ENCODE measurements at places on chromosomes 7 and 10. TPM values are rescaled to one million over a fixed set of nuclear protein-coding genes. Genes with fewer than 3 reads are reported as not detected.

Gene INMT
- total RNA-seq = not detected

Gene MEST
- total RNA-seq = not detected

Gene PPP1R17
- not detected for total RNA-seq

Gene FLNC
- 23.1 TPM for total RNA-seq

Gene AKR1C8
- total RNA-seq = not detected

Gene LOXL4
- total RNA-seq = 24.9 TPM

Gene OR9A2
- not detected for total RNA-seq

Gene MAP3K8
- 14.9 TPM for total RNA-seq

- DNase-seq = no peak
These were observed 208.3 kb upstream of the MKLN1 start for GRCh38 chr7:131119381-131119780.

DNA sequence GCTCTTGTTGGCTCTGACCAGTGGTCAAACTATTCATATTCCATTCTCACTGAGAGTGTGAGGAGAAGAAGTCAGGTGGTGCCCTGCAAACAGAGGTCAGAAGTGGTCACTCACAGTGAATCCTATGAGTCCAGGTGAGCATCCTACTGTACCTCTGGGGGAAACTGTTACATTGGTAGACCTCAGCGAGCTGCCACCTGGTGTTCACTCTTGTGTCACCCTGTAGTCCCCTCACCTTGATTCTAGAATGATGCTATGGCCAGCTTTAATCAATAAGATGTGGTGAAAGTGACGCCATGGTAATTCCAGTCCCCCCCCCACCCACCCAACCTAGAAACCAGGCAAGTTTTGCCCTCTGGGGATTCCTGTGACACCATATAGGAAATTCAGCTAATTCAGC, 1.2 kb upstream of the AMPH start:
- no peak for DNase-seq

- DNase-seq = peak; percentile 29
These were observed 2.5 kb downstream of the JCAD start for GRCh38 chr10:30056767-30057355.

GRCh38 chr10:124665980-124666379, 78.2 kb downstream of the FAM53B start:
- no peak for DNase-seq

DNA sequence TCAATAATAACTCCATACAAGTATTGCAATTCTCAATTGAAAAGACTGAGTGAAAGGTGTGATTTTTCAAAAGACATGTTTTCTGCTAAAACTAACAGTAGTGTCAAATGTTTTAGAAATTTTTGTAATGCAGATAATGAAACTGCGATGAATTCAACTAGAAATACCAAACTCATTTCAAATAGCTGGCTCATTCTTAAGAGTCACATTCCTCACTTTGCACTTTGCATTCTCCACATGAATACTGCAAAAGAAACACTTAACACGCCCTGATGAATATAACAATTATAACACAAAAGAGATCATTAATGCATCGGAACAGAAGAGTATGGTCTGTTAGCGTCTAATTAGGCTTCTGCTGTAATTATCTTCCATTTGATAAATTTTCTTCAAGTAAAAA, 15.5 kb upstream of the TSPAN12 start:
- DNase-seq = no peak

- no peak for DNase-seq
These were observed 18.7 kb upstream of the PRKAG2 start for GRCh38 chr7:151895631-151896031.

GRCh38 chr10:75191821-75192568, 18.6 kb upstream of the VDAC2 start:
- peak; percentile 88 for DNase-seq

DNA sequence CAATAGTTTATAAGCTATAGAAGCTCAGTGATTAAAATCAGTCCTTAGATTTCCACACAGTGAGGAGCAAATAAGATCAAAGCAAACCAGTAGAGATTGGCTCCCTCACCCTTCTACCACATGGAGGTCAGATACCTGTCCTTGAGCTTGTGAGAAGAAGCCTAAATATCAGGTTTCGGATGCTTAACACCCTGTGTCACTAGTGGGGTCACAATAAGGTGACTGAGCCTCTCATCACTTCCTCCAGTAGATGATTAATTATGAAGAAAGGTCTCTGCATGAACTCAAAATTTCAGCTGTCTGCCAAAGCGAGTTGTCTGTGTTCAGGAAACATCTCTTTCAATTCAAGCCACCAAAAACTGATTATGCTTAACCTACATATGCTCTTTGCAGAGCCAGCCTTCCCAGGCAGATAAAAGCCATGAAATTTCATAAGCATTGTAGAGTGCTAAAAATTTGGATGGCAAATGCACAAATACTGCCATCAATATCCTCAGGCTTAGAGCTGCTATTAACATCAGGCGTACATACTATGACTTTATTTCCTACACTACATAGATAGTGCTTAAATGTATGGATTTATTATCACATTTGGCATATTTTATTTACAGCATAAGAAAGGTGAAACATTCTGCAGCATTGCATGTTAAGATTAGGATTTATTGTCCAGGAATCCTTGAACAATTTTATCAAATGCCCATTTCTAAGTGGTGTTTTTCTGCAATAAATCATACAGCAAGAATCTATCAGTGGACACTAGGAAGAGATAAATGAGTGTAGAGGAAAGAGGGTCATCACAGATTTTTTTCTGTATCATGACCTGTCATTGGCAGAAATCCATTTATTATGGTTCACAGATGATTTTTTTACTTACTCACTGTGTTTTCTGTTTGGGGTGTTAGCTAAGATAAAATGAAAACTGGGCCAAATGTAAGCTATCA, 285.1 kb upstream of the SP8 start:
- no peak for DNase-seq

- DNase-seq = no peak
These were observed 484.0 kb upstream of the MBL2 start for GRCh38 chr10:53256623-53257022.

DNA sequence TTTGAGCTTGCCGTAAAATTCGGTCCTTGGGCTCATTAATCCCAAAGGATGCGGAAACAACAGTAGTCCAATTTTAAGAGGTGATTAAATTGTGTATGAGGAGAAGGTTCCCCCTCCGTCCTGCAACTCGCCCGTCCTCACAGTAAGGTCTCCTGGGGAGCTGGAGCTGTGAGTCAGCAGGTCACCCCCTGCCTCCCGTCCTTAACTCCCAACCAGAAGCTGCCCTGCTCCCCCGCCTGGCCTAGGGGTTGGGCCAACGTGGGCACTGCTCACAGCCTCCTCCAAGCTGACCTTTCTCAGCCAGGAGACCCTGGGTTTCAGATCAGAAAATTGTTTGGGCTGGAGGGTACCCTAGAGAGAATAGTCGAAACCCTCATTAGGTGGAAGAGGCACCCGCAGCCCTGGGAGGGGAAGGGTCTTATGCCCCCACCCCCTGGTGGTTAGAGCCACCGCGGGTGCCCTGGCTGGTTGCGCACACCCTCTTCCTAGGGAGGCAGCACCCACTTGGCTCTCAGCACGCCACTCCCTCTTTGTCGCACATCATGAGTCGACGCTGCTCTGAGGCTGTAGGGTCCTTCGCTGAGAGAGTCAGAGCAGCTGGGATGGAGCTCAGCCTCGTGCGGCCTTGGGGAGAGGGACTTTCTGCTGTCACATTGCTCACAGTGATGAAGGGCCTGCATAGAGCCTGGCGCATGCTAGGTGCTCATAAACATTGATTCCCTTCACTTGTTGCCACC, 131.2 kb downstream of the TACC2 start:
- peak; percentile 43 for DNase-seq

DNA sequence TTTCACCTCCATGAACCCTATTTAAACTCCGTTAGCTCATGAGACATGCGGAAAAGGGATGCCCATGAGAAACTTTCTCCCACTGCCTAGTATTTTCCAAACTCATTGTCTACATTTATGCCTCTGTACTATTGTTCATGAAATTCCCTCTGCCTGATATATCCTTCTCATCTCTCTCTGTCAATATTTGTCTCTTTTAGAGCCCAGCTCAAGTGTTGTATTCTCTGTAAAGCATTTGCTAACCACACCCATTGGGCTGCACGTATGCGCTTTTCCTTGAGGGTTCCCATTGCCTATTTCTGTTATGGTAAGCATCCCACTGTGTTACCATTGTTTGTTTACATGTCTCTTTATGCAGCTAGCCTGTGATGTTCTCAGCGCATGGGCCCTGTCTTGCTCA, 211.4 kb downstream of the MDFIC start:
- DNase-seq = no peak

DNA sequence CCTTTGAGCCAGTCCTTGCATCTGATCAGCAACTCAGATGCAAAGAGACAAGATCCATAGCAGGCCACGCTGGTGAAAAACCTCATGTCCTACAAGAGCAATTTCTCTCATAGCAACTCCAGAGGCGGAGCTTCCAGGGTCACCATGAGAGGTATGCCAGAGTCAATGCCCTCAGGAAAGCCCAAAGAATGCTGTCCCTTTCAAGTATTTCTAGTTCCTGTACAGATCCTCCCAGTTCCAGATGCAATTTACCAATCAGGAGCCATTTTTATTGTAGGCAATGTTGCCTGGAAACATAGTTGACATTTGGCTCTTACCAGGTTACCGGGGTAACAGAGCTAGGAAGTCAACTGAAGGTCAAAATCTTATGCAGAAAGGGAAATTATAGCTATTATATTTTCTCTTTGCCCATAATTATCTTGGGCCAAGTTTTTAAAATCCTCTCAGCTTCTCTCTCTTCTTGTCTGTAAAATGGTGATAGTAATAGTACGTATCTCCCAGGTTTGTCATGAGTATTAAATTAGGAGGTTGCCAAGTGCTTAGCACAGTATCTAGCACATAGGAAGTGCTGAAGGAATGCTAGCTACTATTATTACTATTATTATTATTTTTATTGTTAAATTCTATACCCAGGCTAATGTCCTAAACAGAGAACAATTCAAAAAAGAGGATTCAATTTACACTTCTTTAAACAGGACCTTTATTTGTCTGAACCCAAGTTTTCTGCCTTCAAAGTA, 46.3 kb upstream of the TM9SF3 start:
- DNase-seq = no peak

DNA sequence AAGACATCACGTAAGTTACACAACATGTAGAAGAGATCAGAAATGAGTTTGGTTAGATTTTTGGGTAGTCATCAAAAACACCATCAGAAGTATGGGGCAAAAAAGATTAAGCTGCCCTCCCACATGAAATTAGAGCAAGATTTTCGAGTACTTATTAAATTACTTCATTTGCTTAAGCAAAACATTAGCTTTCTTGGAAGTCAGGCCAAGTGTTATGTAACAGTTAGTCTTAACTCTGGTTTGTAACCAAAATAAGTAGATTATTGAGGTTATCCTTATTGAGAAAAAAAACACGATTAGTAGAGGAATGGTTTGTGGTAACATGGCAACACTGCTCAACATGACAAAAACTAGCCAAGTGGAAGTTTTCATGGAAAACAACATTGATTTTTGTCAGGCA, 37.9 kb downstream of the HBP1 start:
- DNase-seq = no peak

GRCh38 chr10:53909791-53910190, 891.2 kb downstream of the PCDH15 start:
- no peak for DNase-seq

DNA sequence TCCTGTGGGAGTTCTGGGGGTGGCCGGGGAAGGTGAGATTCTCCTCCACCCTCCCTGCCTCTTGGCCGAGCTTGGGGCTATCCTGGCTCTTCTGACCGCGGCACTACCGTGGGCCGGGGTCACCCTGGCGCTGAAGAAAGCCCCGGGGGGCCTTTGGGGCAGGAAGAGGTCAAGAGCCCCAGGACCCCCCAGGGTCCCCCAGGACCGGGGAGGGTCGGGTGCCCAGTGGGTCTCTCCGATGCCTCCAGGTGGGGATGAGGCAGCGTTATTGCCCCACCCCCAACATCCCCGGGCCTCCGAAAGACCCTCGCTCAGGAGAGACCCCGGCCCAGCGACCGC, 439 bp upstream of the KNDC1 start:
- no peak for DNase-seq

DNA sequence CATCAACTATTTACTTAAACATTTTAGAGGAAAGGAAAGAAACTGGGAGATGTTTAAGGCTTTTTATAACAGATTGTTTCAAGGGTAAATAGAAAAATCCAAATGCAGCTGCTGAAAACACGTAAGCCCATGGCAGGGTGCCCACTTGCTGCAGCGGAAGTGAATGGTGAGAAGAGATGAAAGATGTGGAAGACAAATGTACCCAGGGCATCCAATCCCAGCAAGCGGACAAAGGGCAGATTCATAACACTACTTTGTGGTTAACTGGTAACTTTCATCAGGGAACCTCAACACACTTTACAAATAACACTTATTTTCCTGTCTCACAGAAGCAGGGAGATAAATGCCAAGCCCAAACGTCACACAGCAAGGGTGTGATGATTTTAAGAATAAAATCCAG, 358.4 kb downstream of the KCNMA1 start:
- DNase-seq = no peak

DNA sequence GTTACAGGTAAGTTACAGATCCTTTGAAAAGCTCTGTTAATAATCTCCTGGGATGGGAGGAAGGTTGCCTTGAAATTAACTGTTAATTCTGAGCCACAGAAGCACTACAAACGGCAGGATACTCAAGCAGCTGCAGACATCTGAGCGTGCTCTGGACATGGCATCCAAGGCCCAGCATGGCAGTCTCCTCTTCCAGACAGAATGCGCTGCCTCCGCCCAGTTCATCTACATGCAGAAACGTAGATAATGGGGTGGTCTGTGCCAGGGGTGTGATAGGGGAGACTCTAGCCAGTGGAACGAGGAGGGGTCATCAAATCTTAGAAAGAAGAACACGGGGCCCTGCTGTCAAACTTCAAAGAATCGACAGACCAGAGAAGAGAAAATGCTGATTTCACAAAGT, 13.8 kb downstream of the VIPR2 start:
- no peak for DNase-seq

DNA sequence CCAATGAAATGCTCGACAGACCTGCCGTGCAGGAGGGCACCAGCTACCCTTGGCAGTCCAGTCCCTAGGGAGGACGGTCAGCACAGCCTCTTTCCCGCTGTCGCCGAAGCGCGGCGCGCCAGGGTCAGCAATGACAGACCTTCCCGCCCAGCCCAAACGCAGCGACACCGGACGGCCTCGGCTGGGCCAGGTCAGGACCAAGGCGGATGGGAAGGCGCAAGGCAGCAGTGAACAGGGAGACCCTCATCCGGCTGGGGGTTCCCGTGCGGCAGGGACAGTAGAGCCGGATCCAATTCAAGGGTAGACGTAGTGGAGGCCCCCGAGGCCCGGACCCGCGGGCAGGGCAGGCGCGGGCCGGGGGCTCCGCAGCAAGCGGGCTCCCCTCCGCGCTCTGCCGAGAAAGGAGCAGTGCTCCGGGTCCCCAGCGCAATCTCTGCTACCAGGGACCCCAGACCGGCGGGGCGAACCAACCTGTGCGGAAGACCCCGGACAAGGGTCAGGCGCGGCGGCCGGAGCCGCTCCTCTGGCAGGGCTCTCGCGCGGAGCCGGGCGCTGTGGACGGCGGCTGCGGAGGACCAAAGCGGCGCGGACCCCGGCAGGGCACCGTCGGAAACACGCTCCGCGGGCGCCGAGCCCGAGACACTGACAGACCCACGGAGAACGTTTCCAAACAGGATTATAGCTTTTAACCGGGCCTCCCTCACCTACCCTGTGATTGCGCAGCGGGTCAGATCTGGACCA, at the start of gene SEC31B:
Gene SEC31B (minus strand): TSS at position 551 of the 741 bp plus-strand sequence. CDS start 2,909 bp downstream, outside the sequence.
- no peak for DNase-seq
